ENCODE measurements at places on chromosomes 13 and 19.

GRCh38 chr13:58843567-58843966, 1212.0 kb downstream of the PCDH17 start:
- no peak for DNase-seq

- DNase-seq: no peak
Measured at GRCh38 chr13:51697181-51697580, 106.8 kb downstream of the DHRS12 start.

GRCh38 chr13:21176982-21177284, 475 bp downstream of the MRPL57 start:
- DNase-seq: no peak

- no peak for DNase-seq
Measured at GRCh38 chr19:3110126-3110825, 16.1 kb downstream of the GNA11 start.

DNA sequence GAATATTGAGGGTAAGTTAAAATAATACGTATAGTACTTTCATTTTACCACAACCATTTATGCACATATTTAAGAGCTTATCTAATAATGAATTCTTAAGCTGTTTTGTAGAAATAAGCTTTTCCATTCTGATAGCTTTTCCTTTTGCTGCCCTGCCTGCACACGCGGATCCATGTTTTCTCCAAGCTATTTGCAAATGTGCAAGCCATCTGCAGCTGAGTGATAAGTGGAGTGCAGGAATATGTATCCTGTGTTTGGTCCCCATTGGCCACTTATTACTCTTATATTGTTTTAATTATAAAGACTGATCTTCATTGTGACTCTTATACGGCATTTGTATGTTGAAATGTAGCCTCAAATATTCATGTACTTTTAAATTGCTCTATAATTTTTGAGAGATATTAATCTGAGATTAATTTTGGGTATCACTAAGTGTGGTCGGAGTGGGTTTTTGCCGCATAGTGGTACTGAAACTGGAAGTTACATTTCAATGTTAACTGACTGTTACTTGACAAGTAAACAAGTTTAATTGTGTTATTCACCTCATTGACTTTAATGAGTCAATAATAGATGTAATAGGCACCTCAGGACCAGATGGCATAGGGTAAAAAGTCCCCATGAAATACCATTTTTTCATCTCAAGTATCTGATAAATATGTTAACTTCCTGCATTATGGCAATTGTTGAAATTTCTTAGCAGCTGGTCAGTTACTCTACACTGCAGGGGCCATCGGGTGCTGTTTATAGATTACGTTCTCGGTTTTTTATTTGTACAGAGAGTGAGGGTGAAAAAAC, 1567.4 kb downstream of the EFNB2 start:
- DNase-seq: no peak

DNA sequence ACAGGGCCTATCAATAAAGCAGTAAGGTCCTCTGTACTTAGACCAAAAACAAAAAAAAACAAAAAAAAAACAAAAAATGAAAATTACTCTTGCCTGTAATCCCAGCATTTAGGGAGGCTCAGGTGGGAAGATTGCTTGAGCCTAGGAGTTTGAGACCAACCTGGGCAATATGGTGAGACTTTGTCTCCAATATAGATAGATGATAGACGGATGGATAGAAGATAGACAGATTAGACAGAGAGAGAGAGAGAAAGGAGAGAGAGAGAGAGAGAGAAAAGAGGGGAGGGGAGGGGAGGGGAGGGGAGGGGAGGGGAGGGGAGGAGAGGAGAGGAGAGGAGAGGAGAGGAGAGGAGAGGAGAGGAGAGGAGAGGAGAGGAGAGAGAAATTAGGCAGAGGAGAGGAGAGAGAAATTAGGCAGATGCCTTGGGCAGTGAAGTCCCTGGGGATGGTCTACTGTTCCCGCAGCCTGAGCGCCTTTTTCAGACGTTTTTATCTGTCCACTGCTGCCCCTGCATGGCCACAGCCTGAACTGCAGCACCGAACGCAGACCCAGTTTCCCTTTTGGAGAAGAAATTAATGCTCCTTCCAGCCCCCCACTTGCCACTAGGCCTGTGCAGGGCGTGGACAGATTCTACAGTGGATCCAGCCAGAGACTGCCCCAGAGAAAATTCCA, 9.8 kb upstream of the ZNF627 start:
- DNase-seq: peak; percentile 49

DNA sequence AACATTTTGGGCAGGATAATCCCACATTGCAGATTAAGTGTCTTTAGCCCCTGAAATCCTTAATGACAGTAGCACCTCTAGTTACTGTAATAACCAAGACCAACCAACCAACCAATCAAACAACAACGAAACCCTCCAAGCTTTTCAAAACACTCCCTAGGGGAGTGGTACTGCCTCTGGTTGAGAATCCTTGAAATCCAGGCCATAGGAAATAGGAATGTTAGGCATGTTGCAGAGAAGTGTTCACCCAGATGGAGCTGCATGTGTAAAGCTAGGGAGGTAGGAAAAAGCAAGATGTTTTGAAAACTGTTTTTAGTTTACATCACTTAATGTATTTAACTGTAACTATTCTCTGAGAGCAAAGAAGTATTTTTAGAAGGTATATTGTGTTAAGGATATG, 4.5 kb downstream of the LACC1 start:
- no peak for DNase-seq

GRCh38 chr13:66513728-66514127, 716.4 kb downstream of the PCDH9 start:
- DNase-seq: no peak

- no peak for DNase-seq
Measured at GRCh38 chr13:21058361-21058760, 3.0 kb downstream of the LATS2 start.

DNA sequence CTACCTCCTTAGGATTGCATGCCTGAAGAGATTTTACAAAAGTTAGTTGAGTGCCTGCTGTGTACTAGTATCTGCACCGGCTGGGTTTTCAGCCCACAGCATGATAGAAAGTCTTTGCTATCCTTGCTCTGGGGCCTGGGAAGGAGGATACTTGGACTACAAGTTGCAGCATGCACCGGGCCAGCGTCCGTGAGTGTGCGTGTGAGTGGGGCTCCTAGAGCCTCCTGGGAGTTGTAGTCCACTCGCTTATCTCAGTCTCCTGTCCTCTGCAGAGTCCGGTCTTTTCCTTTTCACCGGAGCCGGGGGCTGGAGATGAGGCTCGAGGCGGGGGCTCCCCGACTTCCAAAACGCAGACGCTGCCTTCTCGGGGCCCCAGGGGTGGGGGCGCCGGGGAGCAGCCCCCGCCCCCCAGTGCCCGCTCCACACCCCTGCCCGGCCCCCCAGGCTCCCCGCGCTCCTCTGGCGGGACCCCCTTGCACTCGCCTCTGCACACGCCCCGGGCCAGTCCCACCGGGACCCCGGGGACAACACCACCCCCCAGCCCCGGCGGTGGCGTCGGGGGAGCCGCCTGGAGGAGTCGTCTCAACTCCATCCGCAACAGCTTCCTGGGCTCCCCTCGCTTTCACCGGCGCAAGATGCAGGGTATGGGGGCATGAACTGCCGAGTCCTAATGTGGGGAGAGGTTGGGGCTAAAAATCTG, 20.6 kb downstream of the BRSK1 start:
- DNase-seq: no peak

DNA sequence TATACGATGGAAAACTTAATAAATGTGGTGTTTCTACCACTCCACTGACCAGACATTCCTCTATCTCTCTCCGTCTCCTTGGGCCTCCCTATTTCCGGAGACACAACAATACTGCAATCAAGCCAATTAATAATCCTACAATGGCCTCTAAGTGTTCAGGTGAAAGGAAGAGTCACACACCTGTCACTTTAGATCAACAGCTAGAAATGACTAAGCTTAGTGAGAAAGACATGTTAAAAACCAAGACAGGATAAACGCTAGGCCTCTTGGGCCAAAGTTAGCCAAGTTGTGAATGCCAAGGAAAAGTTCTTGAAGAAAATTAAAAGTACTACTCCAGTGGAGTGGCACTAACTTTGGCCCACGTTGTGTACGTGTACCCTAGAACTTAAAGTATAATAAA, 22.5 kb downstream of the ZDHHC20 start:
- DNase-seq: no peak

DNA sequence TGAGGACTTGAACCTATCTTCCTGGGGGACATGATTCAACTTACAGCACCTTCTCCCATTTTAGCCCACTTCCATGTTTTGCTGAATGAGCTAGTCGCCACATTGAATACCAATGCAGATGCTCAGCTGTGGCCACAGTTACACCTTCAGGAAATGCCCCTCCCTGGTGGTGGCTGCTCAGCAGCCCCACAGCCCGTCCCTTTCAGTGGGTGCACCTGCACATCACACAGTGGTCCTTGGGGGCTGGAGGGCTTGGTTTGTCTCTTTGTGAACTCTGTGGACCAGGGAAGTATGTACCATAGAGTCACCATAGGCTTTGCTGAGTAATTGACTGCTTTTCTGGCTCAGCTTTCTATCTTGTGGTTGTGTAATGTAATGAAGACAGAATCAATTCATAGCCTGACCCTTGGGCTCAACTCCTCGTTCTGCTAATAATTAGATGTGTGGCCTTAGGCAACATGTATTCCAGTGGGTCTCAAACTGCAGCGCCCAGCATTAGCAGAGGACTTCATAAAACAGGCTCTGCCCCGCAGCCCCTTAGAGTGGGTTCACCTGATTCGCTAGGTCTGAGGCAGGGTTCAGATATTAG, 48.1 kb upstream of the FARP1 start:
- no peak for DNase-seq

- DNase-seq: no peak
Measured at GRCh38 chr13:94333131-94333820, 146.2 kb downstream of the DCT start.

DNA sequence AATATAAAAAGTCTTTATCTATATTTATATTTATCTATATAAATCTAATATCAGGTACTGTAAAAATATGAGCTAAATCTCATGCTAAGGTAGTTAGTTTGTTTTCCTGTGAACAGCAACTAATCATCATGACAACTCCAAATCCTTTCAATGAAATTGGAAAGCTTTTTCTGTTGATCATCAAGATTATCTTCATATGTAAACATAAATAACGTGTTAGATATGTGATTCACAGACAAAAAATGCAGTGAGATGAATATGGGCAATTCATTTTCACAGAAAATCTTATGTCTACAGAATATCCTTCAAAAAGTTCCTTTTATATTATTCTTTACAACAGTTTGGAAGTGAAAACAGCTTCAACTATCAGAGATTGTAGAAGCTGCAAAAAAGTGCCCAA, 41.7 kb upstream of the EEF1AKMT1 start:
- no peak for DNase-seq

DNA sequence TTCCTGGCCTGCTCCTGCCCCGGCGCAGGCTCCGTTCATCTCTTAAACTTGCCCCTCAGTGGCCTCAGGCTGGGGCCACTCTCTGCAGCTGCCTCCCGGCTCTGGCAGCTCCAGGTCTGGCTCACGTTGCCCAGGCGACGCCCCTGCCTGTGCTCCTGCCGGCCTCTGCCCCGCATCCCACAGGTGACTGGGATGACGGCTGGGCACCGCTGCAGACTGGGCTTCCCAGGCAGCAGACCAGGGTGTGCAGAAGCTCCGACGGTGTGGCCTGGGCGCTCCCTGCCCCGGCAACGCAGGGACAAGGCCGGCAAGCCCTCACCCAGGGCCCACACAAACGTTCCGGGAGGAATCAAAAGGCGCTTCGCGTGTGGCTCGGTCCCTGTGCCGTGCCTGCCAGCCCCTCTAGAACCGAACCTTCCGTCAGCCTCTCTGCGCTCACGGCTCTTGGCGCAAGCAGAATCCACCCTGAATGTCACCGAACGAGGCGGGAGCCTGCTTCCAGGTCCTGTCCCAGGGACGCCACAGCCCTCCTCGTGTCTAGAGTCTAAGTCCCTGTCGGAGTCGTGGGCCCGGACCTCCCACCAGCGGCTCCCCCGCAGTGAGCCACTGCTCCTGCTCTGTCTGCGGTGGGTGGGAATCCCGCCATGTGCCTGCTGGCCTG, 64.8 kb downstream of the MLLT1 start:
- DNase-seq: no peak
